NCI-H2227 treated with DMSO at 0.1 percent for 48 hours (cell line): ENCODE measurements at places on chromosomes 2 and 18.

GRCh38 chr2:40584432-40584831 lies 132.5 kb upstream of the SLC8A1 start:
- DNase-seq = no peak

- no peak for DNase-seq
Measured at GRCh38 chr2:223300326-223300725, 248.3 kb downstream of the KCNE4 start.

DNA sequence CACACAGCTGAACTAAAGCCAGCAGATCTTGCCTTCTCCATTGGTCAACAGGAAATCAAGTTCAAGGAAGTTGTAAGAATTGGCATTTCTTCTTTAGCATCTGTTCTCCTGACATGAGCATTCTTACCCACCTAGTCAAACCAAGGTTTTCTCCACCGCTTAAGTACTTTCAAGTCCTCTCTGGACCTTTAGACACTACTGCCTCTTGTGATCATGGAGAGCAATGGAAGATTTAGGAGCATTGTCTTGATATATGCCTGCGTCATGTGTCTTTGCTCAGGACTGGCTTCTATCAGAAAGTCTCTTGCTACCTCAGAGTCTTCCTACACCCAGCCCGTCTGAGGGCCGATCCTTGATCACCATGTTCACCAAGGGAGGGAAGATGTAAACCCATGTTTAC lies 262.2 kb downstream of the PHLPP1 start:
- DNase-seq = no peak

GRCh38 chr2:238521870-238522269 lies 95.1 kb downstream of the ASB1 start:
- no peak for DNase-seq

DNA sequence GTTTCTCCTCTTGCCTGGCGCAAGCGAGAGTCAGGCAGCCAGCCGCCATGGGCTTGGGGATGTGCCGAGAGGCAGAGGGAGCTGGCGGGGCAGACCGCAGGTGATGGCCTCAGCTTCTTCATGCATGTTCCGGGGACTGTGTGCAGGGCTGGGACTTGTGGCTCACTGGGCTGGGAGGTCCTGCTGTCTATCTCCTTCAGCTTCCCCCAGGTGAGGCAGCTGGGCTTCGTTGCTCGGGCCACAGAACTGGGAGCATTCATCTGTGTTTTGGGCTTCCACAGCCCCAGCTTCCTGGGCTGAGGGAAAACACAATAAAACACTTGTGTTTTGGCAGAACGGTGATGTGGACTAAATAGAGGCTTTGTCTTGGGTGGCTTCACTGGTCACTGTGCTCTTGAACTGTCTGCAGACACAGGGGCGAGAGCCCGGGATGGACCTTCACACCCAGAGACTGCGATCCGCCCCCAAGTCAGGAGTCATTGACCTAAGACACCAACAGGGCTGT lies 93.5 kb downstream of the DYSF start:
- no peak for DNase-seq

DNA sequence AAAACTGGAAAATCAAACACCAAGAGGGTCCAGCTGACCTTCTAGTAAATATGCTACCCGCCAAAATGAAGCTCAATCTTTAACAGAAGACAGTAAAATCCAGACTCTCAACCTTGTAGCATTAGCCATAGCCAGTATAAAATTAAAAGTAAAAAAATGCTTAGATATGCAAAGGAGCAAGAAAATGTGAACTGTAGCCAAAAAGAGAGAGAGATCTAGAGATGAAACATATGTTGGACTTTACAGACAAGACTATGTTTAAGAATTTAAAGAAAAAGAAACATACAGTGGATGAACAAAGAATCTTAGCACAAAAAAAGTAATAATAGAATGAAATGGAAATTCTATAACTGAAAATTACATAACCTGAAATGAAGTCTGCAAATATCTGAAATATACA lies 344.5 kb downstream of the LRATD1 start:
- no peak for DNase-seq

- DNase-seq = no peak
Measured at GRCh38 chr18:61597316-61597715, 264.1 kb downstream of the CDH20 start.

GRCh38 chr2:43531251-43531650 lies 64.6 kb downstream of the THADA start:
- DNase-seq = no peak

GRCh38 chr2:134738141-134738870 lies 19.5 kb upstream of the TMEM163 start:
- no peak for DNase-seq

DNA sequence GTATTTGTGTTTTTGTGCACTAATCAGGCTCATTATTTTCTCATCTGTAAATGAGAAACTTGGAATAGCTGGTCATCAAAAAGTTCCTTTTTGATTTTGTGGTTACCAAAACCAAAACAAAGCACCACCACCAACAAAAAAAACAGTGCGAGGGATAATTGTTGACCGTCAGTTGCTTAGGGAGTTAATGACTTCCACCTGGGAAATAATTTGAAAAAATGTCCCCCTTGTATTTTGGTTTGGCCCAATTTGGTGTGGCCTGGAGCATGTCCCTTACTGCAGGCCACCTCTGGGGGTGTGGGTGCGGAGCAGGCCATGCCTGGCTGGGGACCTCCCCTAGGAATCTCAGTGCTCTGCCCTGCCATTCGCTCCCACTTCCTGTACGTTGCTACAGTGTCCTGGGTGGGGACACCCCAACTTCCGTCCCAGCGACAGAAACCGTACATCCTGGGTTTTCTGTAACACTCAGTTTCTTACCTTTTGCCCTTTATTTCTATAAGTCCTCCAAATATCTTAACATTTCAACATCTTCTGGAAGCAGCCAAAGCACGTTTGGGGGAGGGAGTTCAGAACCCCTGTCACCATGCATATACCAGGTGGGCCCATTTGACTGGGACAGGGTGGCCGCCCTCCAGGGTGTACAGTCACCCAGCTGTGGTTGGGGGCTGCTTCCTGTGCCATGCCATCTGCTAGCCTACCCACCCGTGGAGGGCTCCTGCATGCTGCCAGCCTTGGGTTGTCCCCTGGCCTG lies 31.3 kb downstream of the NCK2 start:
- no peak for DNase-seq

- no peak for DNase-seq
Measured at GRCh38 chr2:13876491-13877037, 756.0 kb upstream of the LRATD1 start.

- no peak for DNase-seq
Measured at GRCh38 chr2:3427272-3427671, 47.8 kb downstream of the TRAPPC12 start.

- DNase-seq = no peak
Measured at GRCh38 chr2:11417946-11418585, 47.9 kb downstream of the E2F6 start.

- DNase-seq = no peak
Measured at GRCh38 chr18:8685914-8686216, 19.5 kb upstream of the MTCL1 start.

DNA sequence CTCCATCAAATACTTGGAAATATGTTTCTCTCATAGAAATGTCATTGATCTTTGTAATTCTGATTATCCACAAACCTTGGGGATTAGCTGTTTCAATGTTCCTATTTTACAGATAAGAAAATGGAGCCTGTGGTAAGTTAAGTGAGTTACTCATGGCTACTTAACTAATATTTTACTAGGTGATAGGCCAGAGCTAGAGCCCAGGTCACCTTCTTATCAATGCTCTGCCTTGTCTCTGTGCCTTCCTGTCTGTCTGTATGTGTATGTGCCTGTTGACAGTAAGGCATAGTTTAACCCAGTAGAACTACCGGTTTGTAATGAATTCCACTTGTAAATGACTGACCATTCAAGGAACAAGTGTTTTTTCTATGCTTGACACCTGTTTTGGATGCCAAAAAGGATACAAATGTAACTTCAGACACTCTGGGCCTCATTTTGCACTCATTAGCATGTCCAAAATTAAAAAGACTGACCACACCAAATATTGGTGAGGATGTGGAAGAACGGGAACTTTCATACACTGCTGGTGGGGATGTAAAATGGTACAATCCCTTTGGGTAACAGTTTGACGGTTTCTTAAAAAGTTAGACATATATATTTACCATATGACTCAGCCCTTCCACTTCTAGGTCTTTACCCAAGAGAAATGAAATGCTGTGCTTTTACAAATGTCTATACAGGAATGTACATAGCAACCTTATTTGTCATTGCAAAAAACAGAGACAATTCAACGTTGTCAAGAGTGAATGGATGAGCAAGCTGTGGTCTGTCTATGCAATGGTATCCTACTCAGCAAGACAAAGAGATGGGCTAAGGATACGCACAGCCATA lies 19.6 kb upstream of the IL1A start:
- no peak for DNase-seq

- no peak for DNase-seq
Measured at GRCh38 chr18:25350489-25351251, 1.3 kb downstream of the ZNF521 start.

DNA sequence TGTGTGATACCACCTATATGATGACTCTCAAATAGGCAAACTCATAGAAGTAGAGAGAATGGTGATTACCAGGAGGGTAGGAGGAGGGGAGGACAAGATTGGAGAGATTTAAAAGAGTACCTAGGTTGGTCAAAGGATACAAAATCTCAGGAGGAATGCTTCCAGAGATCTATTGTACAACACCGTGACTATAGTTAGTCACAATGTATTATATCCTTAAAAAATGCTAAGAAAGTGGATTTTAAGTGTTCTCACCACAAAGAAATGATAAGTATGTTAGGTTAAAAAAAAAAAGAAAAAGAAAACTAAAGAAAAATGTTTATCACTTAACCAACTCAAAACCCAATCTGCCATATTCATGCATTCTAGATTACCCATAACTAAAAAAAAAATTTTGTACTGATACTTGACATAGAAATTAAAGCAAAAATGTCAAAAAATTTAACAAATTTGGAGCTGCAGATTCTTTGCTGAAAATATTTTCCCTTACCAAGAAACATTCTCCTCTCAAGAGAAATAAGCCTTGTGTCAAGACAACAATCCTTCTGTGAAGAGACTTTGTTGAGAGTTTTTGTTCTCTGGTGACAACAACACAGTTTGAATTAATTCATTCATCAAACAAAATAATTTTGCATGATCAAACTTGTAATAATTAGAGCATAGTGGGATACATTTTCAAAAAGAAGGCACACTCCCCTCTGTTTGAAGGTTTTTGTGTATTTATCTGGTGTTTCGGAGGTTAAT lies 213.1 kb downstream of the DNER start:
- DNase-seq = no peak

DNA sequence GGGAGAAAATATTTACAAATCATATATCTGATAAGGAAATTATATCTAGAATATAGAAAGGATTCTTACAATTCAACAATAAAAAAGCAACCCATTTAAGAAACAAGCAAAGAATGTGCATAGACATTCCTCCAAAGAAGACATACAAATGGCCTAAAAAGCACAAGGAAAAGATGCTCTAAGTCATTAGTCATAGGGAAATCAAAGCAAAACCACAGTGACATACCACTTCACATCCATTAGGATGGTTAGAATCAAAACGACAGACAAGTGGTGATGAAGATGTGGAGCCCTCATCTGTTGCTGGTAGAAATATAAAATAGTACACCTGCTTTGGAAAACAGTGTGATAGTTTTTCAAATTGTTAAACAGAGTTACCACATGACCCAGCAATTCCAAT lies 48.2 kb downstream of the MAPRE2 start:
- DNase-seq = no peak

DNA sequence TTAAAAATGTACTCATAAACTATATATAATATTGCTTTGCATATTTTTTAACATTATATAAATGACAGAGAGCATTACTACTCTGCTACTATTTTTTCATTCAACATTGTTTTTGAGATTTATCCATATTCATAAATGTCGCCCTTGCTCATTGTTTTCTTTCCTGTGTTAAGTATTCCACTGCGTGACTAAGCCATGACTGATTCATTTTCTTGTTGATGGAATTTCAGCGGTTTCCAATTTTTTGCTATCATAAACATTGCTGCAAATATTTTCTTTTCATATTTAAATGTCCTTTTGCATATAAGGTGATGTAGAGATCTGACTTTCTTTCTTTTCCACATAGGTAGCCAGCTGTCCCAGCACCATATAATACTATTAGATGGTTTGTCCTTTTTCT lies 57.6 kb downstream of the SFXN5 start:
- DNase-seq = no peak

DNA sequence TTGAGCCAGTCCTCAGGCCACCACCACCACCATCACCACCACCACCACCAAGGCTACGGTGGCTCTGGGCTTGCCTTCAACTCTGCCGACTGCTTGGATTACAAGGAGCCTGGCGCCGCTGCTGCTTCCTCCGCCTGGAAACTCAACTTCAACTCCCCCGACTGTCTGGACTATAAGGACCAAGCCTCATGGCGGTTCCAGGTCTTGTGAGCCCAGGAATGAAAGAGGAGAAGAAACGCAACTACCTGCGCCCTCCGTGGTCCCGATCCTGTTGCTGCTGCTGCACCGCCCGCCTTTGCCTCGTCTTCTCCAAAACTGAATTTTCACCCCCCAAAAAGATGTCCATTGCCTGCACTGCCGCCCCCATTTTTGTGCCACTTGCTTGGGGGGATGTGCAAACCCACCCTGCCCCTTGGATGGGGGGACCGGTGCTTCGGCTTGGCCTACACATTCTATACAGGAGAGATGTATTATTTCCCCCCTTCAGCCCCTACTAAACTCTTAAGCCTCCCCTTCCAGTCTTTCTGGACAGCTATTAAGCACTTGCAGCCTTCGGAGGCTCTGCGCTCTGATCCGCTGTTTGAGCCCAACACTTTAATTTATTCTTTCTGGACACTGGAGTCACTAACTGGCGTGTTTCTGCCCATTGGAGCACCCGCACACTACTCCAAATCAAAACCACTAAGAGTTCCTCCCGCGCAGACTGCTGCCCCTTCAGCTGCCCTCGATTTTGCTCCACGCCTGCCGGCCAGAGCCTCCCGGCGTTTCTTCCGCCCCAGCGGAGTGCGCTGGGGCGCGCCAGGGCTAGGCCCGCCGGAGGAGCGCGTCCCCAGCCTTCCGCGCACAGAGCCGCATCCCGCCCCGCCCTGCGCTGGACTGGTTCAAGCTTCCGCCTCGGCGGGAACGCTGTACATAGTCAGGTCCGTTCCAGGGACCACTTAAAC lies 5.7 kb downstream of the OTX1 start:
- no peak for DNase-seq

- no peak for DNase-seq
Measured at GRCh38 chr2:71605173-71605641, 151.8 kb downstream of the DYSF start.
